ENCODE measurements at places on chromosomes 1 and 21.

GRCh38 chr1:42747125-42747524, 7.1 kb upstream of the CLDN19 start:
- DNase-seq: peak; percentile 18

GRCh38 chr1:158286487-158286886, 3.2 kb upstream of the CD1C start:
- no peak for DNase-seq

- no peak for DNase-seq
These were observed 485 bp downstream of the EFNA1 start for GRCh38 chr1:155127967-155128754.

- no peak for DNase-seq
These were observed 16.0 kb downstream of the ARID1A start for GRCh38 chr1:26711777-26712176.

- no peak for DNase-seq
These were observed 2.5 kb downstream of the MPZ start for GRCh38 chr1:161307230-161307768.

GRCh38 chr1:9654834-9655723, 3.5 kb downstream of the PIK3CD start:
- peak; percentile 71 for DNase-seq

GRCh38 chr21:33640697-33641351, 717 bp downstream of the CRYZL1 start:
- DNase-seq: no peak

Data from stimulated activated CD4-positive, alpha-beta T cell treated with anti-CD3 and anti-CD28 coated beads, Interleukin-1b, Interleukin-23, amount 100 ng/mL, for 48 hours (primary cell).